ENCODE measurements at places on chromosomes 5 and 9.

- no peak for DNase-seq
Measured at GRCh38 chr5:154342211-154342610, 103.6 kb upstream of the SAP30L start.

GRCh38 chr5:31531543-31531887, 378 bp downstream of the DROSHA start:
- DNase-seq, result peak; percentile 21

- no peak for DNase-seq
Measured at GRCh38 chr9:16345902-16346301, 524.6 kb downstream of the BNC2 start.

GRCh38 chr5:113067635-113068344, 91.2 kb downstream of the DCP2 start:
- no peak for DNase-seq

DNA sequence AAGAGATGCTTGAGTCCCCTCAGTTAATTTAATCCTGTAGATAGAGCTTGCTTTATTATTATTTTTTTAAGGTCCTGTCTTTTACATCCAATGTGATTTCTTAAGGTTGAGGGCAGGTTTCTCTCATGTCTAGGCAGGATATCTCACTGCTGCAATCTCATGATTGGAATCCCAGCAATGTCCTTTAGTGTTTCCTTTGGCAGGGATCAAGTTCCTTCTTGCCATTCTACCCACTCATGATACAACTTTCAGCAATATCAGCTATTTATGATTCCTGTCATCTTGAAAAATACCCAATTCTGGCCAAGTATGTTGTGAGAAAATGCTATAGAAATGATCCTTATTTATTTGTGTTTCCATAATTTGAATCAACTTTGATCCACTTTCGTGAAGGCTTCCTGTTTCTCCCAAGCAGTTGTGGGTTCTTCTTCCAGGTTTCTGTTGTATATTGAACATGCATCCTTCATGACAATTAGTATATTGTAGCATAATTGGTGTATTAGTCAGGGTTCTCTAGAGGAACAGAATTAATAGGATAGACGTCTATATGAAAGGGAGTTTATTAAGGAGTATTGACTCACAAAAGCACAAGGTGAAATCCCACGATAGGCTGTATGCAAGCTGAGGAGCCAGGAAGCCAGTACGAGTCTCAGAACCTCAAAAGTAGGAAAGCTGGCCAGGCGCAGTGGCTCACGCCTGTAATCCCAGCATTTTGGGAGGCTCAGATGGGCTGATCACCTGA, 18.4 kb upstream of the VPS13A start:
- DNase-seq, result peak; percentile 26

DNA sequence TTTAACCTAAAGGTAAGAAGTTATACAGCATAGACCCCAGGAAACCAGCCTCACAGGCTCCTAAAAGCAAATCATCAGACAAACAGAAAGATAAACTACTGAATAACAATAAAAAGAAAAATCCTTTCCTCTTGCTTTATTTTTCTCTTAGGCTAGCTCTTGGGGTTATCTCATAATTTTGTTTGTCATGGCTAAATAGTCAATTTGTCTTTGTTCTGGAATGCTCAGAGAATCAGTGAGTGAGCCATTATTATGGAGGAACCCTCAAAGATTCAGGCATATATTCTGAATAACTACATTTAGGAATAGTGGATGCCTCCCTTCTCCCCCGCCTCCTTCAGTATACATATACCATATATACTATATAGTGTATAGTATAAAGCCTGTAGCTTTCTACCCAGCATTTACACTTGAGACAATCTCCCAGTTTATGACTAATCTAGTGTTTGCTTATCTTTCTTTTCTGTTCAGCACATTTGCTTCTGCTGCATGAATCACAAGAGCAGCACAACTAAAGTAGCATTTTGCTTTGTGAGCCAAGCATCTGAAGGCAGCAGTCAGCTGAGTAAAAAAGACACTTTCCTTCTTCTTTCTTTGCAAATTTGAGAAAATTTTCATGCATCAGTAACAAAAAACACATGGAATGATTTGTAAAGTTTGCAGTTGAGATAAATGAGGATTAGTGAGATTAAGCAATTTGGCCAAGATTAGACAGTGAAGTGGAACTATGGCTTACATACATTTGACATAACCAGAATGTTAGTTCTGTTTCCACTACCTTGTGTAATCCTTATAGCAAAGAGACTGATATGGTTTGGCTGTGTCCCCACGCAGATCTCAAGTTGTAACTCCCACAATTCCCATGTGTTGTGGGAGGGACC, 45.3 kb upstream of the PPP3R2 start:
- DNase-seq, result no peak

DNA sequence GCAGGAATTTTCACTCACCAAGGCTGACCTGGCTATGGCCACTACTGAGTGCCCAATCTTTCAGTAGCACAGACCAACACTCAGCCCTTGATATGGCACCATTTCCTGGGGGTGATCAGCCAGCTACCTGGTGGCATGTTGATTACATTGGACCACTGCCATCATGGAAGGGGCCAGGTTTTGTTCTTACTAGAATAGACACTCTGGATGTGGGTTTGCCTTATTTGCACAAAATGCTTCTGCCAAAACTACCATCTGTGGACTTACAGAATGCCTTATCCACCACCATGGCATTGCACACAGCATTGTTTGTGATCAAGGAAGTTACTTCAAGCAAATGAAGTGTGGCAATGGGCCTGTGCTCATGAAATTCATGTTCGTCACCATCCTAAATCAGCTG, 69.7 kb upstream of the SH3GL2 start:
- no peak for DNase-seq

GRCh38 chr9:99262949-99263418, 40.9 kb downstream of the SEC61B start:
- DNase-seq, result no peak

GRCh38 chr5:68315679-68316271, 100.2 kb downstream of the PIK3R1 start:
- DNase-seq, result no peak

DNA sequence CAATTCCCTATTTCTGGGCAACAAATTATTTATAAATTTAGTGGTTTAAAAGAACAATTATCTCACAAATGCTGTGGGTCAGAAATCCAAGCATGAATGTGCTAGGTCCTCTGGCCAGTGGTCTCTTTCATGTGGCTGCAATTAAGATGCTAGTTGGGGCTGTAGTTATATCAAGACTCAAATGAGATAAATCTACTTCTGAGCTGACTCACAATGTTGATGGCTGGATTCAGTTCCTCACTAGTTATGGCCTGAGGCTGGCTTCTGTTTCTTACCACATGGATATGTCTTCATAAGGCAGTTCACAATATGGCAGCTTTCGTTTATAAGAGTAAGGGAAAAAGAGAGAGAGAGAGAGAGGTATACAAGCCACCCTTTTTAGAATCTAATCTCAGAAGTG, 717.0 kb downstream of the PRELID2 start:
- no peak for DNase-seq

- no peak for DNase-seq
Measured at GRCh38 chr5:133688391-133688790, 76.0 kb upstream of the FSTL4 start.

DNA sequence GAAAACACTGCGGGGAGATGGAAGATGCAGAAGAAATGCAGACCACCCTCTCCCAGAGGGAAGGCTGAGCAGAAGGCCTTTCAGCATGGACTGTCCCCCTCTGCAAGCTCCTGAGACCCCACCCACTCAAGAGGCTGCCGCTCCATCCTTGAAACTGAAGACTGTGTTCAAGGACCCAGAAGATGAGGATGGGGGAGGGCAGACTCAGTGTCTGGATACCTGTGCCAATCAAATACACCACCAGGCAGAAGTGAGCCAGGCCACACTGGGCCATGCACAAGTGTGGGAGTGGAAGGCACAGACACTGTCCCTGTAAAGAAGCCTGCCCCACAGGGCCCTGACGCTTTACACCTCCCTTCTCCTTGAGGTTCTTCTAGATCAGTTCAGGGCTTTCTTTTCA, 40.0 kb upstream of the IPPK start:
- no peak for DNase-seq

GRCh38 chr9:136582977-136583735, 37.3 kb upstream of the NOTCH1 start:
- no peak for DNase-seq

DNA sequence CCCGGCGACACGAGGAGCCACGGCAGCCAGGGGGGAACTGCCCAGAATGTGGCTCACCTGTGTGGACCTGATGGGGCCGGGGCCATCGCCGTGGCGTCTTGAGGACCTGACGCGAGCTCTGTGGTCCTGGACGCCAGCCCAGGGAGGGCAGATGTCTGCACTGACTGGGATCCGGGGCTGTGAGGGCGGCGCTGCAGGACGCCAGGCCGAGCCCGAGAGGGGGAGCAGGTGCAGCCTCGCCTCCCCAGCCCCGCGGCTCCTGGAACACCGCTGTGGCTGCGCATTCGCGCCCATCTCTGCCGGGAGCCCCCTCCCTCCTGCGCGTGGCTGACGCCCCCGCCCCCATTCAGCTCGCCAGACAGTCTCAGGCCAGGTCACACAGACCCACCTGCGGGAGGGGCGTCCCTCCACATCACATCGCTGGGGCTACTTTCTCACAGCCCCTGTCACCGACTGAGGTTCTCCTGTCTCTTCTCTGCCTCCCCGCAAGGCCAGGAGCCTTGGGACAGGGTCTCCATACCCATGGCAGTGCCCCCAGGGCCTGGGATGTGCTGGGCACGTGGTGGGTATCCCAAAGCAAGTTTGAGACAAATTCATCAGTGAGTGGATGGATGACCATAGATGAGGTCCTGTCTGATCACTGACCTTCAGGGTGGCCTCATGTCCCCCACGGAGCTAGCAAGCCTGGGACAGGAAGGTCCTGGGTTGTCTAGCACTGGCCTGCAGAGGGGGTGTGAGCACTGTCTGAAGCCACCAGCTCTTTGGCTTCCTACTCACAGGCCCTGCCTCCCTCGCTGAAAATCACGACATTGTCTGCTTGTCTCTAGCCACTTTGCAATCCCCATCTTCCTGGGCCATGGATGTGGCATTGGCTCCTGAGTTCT, 47.3 kb downstream of the RASGEF1C start:
- DNase-seq, result no peak

GRCh38 chr9:31030741-31031202, 1353.7 kb upstream of the ACO1 start:
- DNase-seq, result no peak

- no peak for DNase-seq
Measured at GRCh38 chr9:113741886-113742854, 133.9 kb upstream of the ZNF618 start.

Data from HCEC 1CT (cell line).